ENCODE measurements at places on chromosomes 1 and 21. TPM values are rescaled to one million over a fixed set of nuclear protein-coding genes. Genes with fewer than 3 reads are reported as not detected.

The VTCN1 gene
- 7.8 TPM for total RNA-seq

The ADAMTS4 gene
- total RNA-seq: 3.4 TPM

The CDK18 gene
- total RNA-seq: 11.1 TPM

- H3K27ac ChIP-seq: no peak overlapping the region
- no peaks in the 10 kb centered on the region for H3K27me3 ChIP-seq
- no peaks in the 10 kb centered on the region for H3K4me1 ChIP-seq
- H3K36me3 ChIP-seq: no peaks in the 10 kb centered on the region
- H3K4me3 ChIP-seq: no peak overlapping the region
- no peak for DNase-seq
These were observed 64.5 kb upstream of the PRRC2C start for GRCh38 chr1:171420810-171421209.
